Stimulated activated CD4-positive, alpha-beta T cell treated with anti-CD3 and anti-CD28 coated beads, TNF-alpha, amount 100 ng/mL, for 1 hour (primary cell): ENCODE measurements at places on chromosomes 13 and 19.

DNA sequence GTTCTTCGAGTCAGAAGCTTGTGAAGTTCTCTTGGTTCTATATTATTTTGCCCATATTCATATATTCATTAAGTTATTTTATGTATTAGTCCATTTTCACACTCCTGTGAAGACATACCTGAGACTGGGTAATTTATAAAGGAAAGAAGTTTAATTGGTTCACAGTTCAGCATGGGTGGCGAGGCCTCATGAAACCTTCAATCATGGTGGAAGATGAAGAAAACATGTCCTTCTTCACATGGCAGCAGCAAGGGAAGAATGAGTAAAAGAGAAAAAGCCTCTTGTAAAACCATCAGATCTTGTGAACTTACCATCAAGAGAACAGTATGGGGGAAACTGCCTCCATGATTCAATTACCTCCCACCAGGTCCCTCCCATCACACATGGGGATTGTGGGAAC is 182.3 kb downstream of the GPC5 start:
- no peak for DNase-seq

DNA sequence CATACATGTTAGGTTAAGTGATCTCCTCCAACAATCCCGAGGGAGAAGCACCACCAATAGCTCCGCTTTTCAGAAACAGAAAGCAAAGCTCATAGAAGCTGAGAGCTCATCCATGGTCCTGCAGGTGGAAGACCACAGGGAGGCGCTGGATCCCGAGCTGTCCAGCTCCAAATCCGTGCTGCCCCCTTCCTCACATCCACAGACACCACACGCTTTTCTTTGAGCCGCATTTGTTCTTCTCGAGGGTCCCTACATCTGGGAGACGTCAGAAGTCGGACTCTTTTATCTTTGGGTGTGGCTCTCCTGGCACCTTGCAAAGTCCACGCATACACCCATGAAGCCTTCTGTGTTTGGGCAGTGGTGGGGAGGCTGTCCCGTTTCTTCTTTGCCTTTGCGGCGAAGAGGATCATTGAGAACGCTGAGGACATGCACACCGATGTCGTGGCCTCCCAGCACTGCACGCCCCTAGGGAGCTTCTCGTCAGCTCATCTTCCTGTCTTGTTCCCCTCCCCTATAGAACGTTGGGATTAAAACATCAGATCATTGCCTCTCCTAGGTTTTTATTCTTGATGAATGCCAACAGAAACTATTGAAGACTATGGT is 184.8 kb downstream of the TEX29 start:
- no peak for DNase-seq

DNA sequence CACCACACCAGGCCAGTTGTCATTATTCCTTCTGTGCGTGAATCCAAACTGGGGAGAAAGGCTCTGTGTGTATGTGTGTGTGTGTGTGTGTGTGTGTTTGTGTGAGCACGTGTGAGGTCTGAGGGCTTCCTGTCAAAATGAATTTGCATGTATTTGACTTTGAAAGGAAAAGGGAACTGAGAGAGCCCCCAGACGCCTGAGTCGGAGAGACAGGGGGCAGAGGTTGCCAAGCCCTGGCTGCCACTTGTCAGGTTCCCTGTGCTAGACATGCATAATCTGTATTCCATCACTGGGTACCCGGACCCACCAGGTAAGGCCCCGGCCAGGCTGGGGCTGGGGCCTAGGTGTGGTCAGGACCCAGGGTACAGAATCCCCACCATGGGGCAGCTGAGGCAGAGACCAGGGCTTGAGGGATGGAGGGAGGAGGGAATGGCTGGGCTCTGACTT is at the start of gene CLEC17A:
Gene CLEC17A, plus strand, starts transcription at position 191 of the 447 bp plus-strand sequence. Its CDS starts 77 bp downstream, at position 268.
- no peak for DNase-seq

DNA sequence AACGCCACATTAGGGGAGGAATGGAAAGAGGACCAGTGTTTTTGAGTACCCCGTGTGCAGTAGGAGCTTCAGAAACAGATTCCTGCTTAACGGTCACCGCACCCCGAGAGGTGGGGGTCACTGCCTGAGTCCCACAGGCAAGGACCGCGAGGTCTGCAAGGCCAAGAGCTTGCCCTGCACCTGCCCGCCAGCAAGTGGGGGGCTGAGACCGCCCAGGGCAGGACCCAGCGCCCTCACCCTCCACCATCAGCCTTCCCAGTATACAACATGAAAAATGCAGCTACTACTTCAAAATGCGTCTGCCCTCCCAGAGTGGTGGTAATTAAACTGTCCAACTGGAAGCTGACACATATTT is 44.9 kb downstream of the COL4A1 start:
- DNase-seq = no peak

GRCh38 chr13:30017880-30018279 is 167.5 kb upstream of the UBL3 start:
- no peak for DNase-seq

DNA sequence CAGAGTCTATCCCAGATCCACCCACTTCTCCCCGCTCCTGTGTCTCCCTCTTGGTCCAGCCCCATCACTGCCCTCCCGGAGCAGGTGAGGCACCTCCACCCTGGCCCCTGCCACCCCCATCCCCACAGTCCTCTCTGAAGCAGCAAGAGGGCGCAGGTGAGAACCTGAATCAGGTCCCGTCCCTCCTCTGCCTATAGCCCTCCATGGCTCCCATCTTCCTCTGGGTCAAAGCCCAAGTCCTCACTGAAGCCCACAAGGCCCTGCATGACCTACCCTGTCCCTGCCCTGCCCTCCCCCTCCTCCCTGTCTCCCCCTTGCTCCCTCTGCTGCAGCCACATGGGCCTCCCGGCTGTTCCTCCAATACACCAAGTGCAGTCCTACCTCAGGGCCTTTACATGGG is 10.8 kb upstream of the ZNRF4 start:
- no peak for DNase-seq

DNA sequence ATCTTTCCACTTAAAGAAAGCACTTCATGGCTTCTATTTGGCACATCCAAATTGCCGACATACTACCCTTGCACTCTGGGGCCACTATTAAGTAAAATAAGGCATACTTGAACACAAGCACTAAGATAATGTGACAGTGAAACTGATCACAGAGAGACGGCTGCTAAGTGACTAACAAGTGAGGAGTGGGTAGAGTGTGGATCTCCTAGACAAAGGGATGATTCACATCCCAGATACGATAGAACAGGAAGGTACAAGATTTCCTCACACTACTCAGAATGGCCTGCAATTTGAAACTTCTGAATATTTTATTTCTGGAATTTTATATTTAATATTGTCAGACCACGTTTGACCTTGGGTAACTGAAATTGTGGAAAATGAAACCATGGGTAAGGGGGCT is 1721.8 kb upstream of the SPRY2 start:
- no peak for DNase-seq

DNA sequence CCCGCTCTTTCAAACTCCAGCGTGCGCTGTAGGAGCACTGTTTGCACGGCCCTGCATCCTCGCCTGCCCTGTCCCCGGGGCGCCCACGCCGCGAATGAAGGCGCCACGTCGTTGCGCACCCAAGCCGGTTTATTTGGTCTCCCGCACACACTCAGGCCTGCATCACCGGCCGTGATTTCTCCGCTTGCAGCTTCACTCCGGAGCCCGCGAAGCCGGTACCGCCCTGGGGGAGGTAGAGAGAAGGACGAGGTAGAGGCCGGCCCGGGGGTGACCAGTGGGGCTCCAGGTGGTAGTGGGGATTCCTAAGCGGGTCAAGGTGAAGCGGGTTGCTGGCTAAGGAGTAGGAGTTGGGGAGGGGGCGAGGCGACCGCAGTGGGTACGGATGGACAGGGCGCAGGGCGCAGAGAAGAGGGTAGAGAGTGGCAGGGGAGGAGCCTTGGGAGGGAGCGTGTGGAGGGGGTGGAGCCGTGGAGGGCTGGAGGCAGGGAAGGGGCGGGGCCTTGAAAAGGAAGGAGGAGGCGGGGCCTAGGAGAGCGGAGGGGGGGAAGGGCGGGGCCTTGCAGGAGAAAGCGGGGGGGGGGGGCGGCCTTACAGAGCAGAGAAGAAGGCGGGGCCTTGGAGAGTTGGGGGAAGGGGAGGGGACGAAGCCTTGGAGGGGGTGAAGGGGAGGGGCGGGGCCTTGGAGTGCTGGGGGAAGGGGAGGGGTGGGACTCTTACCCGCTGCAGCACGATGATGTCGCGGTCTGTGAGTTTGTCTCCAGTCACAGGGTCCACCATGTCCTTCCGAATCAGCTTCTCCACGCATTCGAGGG is 24.6 kb downstream of the NOSIP start:
- peak; percentile 71 for DNase-seq
